ENCODE measurements at places on chromosomes 1 and 21.
A peak's percentile ranks its signal among the peaks of the same experiment; 100 is the strongest.

DNA sequence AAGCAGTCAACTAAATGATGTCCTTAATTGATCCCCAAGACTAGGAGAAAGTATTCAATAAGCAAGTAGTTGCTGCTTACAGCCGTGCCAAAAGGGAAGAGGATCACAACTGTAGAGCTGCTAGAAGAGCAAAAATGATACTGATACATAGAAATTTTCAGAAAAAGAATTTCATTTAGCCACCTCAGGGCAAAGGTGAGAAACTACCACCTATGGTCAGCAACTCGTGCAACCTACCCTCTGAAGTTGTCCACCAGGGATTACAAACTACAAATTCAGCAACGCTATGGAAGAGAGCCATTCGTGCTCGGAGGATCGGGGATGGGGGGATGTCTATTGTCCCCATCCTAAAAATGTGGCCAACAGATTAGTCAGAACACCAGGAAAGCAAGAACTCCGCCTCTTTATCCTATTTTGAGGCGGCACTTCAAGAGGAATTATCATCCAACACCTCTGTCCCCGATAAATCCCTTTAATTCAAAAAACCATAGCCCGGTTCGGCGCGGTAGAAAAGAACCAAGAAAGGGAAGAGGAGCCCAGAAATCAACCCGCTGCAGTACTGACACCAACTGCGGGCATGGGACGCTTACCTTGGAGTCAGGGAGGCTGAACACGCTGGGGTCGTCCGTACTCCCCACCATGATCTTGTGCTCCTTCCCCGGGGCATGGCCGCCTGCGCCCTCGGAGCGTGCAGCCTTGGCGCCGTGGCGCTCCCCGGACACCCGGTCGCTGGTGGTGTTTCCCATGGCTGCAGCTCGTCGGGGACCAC is 687 bp downstream of the PRKAB2 start:
- DNase-seq, result no peak

DNA sequence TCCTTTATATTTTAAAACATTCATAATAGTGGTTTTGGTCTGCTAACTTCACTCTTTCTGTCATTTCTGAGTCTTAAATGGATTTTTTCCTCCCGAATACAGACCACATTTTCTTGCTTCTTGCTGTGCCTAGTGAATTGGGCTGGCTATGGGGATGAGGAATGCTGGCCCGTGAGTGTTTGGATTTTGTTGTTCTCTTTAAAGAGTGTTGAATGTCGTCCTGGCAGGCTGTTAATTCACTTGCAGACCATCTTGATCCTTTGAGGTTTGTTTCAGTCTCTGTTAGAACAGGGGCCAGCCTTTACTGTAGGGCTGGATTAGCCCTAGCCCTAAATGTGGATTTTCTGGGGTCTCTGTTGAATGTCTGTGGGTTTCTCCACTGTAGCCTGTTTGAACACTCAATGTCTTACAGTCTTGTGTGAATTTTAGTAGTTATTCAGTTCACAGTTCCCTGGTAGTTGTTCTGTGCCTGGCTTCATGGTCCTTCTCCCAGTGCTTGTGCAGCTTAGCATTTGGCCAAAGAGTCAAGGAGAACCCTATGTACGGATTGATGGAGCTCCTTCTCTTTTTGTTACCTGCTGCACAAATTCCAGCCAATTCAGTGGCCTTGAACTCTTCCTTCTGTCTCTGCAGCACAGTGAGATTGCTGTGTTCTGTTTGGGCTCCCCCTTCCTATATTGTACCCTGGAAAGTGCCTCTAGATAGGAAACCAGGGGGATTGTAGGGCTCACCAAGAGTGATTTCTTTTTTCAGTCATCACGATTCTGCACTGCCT is 95.7 kb downstream of the DYRK1A start:
- no peak for DNase-seq

DNA sequence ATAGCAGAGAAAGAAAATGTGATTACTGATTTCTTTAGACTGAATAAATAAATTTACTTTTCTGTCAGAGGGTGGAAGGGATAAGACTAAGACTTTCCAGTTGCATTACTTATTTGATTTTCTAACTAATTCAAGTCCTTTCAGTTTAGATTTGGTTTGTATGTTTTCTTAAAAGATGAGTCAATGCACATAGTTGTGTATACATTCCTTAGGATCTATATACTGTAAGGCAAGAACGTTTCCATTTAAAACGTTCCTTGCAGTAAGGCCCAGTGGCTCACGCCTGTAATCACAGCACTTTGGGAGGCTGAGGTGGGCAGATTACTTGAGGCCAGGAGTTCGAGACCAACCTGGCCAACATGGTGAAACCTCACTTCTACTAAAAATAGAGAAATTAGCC is 14.5 kb upstream of the SERTAD4 start:
- no peak for DNase-seq

GRCh38 chr1:170853867-170854266 is 81.5 kb upstream of the MROH9 start:
- no peak for DNase-seq

DNA sequence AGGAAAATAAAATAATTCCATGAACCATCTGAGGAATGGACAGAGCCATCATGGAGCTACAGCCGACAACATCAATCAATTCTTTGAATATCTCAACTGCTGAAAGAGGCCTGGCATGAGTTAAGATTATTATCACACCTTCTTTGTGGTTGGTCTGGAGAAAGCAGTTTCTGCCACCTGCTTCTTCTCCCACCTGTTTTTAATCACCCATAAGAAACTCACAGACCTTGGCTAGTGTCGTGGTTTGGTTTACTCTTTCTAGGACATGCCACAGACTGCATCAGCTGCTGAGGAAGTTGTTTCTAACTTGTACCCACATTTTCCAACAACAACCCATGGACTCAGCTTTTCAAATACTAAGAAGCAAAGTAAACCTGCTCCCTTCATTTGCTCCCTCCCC is 65.6 kb downstream of the NTPCR start:
- no peak for DNase-seq

DNA sequence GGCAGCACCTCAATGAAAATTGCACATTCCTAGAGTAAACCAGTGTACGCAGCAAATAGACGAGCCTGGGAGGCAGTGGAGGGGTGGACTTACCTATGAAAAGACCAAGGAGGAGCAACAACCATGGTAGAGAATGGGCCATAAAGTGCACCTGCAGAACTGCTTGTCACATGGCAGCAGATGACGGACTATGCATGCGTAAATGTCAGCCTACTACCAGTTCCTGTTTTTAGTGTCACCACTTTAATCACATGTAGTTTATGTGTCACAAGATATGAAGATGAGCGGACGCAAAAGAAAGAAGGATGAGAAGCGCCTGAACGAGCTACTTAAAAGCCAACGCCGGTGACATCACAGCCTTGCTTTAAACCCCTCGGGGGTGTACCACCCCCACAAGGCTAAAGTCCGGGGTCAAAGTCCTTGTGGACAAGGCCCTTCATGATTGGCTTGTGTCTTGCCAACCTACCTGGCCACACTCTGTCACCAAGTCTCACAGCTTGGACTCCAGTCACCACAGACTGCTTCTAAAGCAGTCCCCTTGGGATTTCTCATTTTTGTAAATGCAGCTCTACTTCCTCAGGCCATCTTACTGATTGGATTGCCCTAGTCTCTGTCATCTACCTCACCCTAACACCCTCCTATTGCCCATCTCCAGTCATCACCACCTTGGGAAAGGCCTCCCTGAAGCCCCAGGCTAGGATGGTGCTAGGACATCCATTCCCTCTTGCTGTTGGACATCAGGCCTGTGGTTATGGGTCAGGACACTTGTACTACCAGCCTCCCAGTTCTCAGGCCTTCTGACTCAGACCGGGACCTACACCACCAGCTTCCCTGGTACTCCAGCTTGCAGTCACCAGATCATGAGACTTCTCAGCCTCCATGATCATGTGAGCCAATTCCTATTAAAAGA is 6.0 kb upstream of the LY9 start:
- no peak for DNase-seq

GRCh38 chr1:58932859-58933598 is 149.2 kb upstream of the JUN start:
- DNase-seq, result no peak

DNA sequence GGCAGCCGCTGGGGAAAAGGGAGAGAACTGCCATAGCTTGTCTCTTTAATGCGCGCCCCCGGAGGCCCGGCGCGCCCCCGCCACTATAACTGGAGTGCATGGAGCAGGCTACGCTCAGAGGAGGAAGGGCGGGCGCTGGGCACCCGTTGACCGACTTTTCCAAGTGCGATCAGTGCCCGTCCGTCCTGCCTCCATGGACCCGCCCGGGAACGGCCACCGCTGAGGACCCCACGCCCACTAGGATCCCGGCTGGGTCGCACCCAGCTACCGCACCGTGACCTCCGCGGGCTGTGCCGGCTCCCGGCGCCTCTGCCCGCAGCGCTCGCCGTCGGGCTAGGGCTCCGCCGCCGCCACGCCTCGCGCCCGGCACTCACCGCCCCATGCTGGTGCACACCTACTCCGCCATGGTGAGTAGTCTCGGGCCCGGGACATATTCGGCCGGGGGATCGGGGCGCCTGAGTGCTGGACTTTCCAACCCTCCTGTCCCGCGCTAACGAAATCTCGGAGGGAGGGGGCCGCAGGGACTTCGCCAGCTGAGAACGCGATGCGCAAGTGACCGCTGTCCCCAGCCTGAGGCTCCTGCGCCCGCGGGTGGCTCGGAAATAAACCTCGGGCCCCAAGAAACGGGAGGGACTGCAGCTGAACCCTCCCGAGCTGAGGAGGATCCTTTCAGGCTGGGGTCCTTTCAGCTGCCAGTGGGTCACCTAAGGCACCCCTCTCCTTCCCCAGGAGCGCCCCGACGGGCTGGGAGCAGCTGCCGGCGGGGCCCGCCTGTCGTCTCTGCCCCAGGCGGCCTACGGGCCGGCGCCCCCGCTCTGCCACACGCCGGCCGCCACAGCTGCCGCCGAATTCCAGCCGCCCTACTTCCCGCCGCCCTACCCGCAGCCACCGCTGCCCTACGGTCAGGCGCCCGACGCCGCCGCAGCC is at the start of gene TFAP2E:
TFAP2E (plus strand) TSS at position 117 of the 927 bp plus-strand sequence; CDS start at position 381, 264 bp downstream.
- no peak for DNase-seq

DNA sequence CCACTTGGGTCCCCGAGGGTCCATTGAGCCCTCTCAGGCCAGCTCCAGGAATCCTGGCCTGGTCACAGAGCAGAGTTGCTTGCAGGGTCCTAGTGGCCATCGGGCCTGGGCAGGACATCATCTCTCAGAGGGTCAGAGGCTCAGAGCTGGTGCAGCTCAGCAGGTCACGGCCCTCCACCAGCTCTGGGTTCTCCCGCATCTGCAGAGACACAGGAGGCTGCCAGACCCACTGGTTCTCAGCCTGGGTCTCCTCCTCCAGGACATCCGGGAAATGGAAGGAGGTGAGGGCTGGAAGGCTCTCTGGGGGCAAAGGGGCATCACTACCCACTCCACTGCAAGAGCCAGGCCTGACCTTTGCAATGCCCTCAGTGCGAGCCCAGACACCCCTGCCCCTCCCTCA is 6.5 kb downstream of the TMEM54 start:
- DNase-seq, result no peak

DNA sequence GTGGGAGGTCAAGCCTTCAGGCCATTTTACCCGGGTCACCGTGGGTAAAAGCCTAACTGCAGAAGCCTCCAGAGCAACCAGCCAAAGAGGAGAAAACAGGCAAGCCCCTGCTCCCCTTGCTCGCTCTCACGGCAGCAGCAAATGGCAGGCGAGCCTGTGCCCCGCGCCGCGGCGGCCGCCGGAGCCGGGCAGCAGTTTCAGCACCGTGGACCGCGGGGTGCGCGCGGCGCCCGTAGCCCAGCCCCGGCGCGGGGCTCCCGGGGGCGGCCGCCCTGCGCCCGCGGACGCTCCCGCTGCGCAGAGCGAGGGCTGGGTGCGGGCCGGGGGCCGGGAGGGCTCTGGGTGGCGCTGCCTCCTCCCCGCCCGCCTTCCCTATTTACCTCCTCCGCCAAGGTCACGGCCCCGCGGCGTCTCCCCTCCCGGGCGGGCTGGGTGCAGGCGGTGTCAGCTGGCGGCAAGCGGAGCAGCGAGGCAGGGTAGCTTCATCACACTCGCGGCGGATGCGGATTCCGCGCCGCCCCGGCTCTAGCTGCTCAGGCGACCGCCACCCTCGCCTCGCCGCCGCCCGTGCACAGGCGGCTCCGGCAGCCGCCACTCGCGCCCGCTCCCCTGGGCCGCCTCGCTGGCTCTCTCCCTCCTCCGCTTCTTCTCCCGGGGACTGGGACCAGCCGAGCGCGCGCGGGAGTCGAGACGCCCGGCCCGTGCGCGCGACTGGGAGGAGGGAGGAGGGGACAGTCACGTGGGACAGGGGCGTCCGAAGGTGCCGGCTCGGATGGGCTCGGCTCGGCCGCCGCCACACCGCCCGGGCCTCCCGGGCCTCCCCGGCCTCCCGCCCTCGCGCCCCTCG is at the start of gene RGS7:
RGS7 (minus strand) TSS at position 687 of the 847 bp plus-strand sequence.
- DNase-seq, result peak; percentile 4

- no peak for DNase-seq
Measured at GRCh38 chr1:246281639-246282038, 225.4 kb downstream of the SMYD3 start.

DNA sequence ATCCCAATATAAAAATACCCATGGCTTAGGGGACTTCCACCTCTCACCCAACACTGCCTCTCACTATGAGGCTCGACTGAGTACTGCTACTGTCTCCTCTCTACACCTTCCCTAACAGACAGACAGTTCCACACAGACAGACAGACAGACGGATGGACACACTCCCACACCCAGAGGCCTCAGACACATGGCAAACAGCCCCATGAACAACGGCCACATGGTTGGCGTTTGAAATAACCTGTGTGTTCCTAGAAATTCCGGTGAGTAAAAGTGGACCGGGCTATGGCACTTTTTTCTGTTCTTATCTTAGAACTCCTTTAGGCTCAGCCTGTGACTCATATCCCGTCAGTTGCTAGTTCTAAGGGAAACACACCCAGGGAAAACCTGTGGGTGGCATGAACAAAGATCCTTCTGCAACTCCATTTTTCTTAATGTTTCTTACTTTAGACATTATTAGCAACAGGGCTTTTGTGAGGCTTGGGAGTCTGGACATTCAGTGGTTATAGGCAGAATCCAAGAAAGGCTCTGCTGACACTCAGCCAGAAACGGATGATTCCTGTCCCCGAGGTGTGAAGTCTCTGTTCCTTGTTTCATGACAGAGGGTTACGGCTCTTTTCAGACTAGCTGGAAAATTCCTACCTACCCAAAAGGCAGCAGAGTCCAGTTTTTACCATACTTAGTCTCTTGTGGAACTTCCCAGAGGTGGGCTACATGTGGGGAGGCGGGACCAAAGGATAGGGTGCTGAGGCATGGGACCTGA is 90.5 kb upstream of the TLR5 start:
- no peak for DNase-seq

GRCh38 chr1:203178083-203178482 is 2.5 kb upstream of the MYBPH start:
- no peak for DNase-seq

- no peak for DNase-seq
Measured at GRCh38 chr1:11918799-11919519, 7.3 kb downstream of the KIAA2013 start.

DNA sequence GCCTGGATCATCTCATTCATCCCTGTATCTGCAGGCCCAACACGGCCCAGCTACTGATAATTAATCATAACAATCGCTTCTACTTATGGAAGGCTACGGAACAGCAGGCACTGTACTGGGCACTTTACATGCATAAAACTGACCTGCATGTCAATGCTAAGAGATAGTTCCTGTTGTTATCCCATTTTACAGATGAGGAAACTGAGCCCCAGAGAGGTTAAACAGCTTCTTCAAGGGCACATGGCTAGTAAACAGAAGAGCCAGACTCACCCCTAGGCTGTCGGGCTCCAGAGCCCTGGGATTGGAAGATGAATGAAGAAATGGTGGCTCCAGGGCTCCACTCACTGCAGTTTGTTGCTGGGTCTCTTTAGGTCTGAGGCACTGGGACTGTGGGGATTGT is 27.3 kb upstream of the VPS13D start:
- DNase-seq, result no peak

GRCh38 chr1:58924016-58924565 is 140.2 kb upstream of the JUN start:
- no peak for DNase-seq

GRCh38 chr1:216815260-216816131 is 92.3 kb upstream of the ESRRG start:
- DNase-seq, result no peak
